ENCODE measurements at places on chromosomes 3 and 15.

DNA sequence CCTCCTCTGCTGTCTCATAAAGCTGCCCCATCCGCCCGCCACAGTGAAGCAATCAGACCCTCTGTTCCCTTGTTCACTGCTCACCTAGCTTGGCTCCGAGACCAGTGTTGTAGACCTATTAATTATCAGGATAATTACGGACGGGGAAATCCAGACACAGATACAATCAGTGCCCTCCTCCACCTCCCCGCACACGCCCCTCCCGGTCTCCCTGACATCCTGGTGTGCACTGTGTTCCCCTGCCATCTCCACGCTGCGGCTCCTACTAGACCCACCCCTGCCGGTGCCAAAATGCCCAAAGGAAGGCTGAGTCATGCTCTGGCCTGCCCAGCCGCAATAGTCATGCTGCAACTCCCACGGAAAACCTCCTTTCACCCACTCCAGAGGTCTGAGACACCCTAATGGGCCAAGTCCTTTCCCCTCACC lies 277.3 kb upstream of the TLE3 start:
- peak; percentile 96 for DNase-seq

DNA sequence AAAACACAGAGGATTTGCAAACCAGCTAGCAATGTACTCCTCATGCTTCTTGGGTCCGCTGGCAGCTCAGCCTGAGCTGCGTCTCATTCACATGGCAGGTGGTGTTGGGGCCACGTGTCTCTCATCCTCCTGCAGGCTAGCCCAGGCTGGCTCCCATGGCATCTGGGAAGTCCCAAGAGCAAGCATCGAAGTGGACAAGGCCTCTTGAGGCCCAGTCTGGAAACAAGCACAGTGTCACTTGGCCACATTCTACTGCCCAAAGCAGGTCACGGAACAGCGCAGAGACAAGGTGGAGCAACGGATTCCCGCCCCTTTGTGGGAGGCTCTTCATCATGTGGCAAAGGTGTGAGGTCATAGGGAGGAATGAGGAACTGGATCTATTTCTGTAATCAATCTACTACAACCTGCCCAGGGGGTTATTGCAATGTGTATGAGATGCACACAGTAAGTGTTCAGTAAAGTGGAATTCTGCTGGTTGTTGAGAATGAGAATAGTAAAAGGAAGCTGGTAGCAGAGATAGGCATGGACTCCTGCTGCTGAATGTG lies 128.3 kb downstream of the TPRA1 start:
- no peak for DNase-seq

DNA sequence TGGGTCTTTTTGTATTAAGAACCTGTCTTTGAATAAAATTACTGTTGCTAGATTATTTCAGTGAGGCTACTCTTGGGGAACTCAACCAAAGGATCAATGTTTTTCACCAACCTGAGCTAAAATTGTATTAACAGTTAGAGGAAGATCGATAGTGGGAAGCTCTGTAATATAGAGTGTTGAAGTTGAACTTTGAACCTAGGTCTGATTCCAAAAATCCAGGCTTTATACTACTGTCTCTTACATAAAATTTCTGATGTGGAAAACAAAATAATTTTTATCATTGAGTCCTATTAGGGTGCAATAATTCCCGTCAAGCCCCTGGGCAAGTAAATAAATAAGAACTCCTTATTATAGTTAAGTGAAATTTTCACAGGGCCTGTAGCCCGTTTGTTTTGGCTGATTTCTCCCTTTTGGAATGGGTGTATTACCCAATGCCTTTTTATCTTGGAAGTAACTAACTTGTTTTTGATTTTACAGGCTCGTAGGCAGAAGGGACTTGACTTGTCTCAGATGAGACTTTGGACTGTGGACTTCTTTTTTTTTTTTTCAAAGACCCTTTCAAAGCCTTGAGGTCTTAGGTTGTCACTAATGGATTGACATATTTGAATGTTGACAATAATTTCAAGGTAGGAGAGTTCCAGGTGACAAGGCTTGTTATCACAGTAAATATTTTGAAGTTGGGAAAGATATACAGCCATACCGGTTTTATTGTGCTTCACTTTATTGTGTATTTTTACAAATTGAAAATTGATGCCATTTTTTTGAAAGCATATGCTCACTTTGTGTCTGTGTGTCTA lies 276.1 kb downstream of the NFKBIZ start:
- no peak for DNase-seq

DNA sequence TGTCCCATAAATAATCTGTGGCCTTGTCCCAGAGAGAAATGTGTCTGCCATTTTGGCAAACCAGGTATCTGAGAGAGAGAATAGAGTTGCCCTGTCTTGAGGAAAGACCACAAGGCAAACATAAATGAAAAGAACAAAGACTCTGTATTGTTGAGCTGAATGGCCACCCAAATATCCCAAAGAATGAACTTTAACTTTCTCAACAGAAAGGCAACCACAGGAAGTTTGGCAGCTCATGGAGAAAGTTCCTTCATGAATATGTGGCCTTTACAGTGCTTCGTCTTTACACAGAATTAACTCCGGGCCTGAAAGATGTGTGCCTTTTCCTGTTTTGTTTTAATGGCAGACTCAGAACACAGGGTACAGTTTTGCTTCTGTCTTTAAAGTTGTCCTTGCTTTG lies 41.4 kb upstream of the THBS1 start:
- DNase-seq = no peak

DNA sequence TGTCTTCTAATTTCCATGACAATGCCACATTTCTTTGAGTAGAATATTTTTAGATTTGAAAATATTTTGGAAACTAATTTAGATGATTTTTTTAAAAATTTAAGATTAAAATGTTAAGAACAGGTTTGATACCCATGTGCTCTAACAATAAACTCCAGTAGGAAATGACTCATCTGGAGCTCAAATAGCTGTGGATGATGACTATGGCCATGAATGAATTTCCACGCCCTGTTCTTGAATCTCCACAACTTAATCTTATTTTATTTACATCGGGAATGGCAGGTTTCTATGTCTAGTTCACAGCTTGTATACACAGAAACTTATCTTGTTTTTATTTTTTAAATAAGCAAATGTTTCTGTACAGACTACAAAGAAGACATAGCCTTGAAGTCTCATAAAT lies 726.8 kb downstream of the NAALADL2 start:
- DNase-seq = no peak

DNA sequence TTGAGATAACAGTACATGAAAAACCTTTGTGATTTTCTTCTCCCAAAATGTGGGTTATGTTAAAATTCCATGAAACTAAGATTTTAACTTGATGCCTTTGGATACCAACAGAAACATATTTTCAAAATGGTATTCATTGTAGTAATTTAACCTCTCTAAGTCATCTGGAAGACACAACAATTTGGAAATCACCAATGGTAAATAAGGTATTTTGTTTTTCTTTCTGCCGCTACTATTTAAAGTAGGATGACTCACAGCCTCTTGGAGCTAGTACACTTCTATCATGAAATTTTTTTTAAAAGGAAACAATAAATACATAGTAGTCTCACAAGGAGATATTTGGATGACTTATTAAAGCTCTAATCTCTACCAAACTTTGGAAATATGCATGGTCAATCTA lies 291.6 kb upstream of the VEPH1 start:
- DNase-seq = no peak

GRCh38 chr3:155442072-155442471 lies 148.6 kb upstream of the STRIT1 start:
- no peak for DNase-seq

- DNase-seq = no peak
Measured at GRCh38 chr15:48865370-48866079, 12.4 kb upstream of the EID1 start.

- DNase-seq = no peak
Measured at GRCh38 chr3:53939813-53940212, 48.2 kb upstream of the SELENOK start.

DNA sequence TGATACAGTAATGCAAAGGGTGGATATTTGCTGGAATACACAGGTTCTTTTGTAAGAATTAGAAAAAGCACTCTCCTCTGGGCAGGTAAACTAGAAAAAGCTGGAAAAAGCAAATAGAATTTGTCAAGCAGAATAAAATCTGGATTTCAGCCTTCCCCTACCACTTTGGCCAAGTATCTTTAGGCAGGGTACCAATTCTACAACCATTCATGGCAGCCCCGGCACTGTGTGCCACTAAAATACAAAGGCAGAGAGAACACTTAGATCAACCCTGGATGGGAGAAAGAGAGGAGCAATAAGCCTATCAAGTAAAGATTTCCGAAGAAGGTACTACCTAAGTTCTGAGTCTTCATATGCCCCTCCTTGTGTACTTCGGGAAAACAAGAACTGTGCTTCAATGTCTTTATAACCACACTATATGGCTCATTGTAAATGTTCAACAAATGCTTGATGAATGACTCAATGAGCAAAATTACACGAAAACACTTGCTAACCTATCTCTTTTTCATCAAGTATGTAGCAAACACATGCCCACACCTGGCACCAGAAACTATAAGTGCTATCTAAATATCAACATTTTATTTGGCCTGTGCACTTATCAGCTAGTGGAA lies 20.8 kb downstream of the STAG1 start:
- no peak for DNase-seq

DNA sequence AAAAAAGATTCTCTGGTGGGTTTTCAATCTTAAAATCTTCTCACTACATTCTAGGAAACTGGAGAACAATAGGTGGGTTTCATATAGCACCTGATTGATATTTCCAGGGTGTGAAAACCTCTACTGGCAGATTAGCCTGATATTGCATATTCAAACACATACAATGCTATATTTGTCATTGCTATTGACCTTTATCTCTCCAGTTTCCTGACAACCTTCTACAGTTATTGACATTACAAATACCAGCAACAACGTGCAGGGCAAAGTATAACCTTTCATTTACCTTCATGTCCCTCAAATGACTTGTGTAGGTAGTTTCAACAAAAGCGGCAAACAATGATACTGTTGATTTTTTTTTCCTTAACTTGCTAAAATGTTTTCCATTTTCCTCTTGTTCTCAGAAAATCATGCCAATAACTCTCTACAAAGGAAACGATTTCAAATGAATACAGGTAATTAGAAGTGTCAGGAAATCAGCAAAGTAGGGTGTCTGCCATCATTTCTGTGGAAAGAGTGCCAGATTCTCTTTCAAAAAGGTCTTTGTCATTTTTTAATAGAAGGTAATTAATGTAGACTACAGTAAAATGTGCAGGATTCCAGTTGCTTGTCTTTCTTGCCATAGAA lies 72.6 kb upstream of the CDIN1 start:
- no peak for DNase-seq

DNA sequence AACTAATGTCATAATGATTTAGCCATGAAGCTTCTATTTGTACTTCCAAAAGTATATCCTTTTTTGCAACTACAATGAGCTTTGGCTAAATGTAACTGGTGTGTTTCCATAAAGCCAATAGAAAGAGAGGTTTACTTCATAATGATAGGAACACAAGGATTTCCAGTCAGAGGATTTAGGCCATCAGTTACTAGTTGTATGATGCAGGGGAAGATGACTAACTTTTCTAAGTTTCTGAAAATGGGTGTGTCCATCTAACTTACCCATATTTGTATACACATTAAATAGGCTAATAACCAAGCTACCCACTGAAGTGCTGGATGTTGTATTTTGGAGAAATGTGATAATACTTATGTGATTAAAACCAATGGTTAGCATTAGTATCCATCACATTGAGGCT lies 55.7 kb downstream of the SLC4A7 start:
- no peak for DNase-seq

Measured in RWPE2 (cell line).